ENCODE measurements at places on chromosomes 4 and X.
A peak's percentile ranks its signal among the peaks of the same experiment; 100 is the strongest.

DNA sequence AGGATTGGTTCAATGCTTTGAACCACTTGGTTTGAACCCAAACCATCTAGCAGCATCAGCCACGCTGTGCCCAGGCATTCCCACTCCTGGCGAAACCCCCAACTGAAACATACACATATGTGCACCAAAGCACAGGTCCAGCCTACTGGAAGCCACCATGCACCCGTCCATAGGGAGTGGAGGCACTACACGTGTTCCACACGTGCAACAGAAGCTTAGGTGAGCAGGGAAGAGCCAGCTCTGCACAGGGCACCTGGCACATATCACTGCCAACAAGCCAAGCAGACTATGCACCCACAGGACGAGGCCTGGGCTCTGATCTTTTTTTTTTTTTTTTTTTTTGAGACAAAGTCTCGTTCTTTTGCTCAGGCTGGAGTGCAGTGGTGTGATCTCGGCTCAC, 66.3 kb upstream of the GPR78 start:
- DNase-seq, result no peak

- no peak for DNase-seq
These were observed 85.0 kb upstream of the MYOZ2 start for GRCh38 chr4:119050527-119051090.

GRCh38 chrX:51614353-51615012, 4.2 kb downstream of the CENPVL3 start:
- peak; percentile 26 for DNase-seq

DNA sequence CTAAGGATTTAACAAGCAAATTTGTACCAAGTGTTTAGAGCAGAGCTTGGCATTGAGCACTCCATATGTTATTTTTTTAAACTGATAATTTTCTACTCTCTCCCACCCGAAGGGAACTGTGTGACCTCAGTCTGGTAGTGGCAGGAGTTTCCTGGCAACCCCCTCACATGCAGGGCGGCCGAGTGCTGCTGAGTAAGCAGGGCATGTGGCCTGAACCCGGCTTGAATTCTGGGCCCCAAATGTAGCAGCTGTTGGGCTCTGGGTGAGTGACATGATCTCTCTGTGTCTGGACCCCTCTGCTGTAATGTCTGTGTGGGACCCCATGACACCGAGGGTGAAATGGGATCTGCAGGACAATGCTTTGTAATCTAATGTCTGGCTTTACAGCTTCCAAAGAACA, 13.6 kb upstream of the C4orf50 start:
- DNase-seq, result no peak

DNA sequence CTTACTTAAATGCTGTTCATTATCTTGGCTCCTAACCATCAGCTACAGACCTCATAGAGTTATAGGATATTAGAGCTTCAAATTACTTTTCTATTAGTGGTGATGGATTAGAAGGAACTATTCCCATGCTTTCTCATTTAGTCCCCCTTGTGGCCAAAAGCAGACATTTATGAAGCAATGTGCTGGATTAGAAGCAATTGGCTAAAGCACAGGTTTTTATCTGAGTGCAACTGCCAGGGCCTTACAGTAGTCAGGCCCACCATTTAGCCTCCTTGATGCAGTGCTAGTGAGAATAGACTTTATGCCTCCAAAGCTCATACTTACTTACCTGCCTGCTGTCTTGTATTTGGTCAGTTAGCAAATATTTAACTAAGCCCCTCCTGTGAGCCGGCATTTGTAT, 93.0 kb downstream of the TSPAN7 start:
- peak; percentile 7 for DNase-seq

GRCh38 chr4:159504684-159505083, 401.8 kb downstream of the RAPGEF2 start:
- no peak for DNase-seq

GRCh38 chr4:167602157-167602556, 367.9 kb upstream of the SPOCK3 start:
- DNase-seq, result no peak

DNA sequence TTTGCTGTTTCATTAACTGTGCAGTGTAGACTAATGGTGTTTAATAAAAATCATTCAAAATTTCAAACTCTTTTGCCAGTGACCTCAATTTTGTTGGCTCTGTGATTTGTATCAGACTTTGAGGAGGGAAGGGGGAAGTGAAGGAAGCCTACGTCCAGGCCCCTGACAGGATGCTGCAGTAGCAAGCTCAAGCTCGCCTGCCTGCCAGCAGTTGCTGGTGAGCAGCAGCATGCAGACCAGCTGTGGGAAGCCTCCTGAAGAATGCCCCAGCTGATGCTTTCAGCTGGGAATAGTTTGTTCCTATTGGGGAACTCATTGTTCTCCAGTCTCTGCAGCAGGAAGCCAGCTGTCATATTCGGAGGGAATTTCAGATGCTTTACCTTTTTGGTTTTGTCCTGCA, 495.2 kb downstream of the AFF2 start:
- DNase-seq, result no peak

- no peak for DNase-seq
These were observed 124.7 kb downstream of the MGST2 start for GRCh38 chr4:139790291-139790690.

GRCh38 chr4:123298801-123299200, 97.8 kb upstream of the SPRY1 start:
- no peak for DNase-seq

- DNase-seq, result no peak
These were observed 1166.8 kb downstream of the ADGRL3 start for GRCh38 chr4:62366939-62367338.

- no peak for DNase-seq
These were observed 45.4 kb downstream of the CEP135 start for GRCh38 chr4:55993994-55994663.

- no peak for DNase-seq
These were observed 45.3 kb downstream of the MMRN1 start for GRCh38 chr4:89939994-89940393.

DNA sequence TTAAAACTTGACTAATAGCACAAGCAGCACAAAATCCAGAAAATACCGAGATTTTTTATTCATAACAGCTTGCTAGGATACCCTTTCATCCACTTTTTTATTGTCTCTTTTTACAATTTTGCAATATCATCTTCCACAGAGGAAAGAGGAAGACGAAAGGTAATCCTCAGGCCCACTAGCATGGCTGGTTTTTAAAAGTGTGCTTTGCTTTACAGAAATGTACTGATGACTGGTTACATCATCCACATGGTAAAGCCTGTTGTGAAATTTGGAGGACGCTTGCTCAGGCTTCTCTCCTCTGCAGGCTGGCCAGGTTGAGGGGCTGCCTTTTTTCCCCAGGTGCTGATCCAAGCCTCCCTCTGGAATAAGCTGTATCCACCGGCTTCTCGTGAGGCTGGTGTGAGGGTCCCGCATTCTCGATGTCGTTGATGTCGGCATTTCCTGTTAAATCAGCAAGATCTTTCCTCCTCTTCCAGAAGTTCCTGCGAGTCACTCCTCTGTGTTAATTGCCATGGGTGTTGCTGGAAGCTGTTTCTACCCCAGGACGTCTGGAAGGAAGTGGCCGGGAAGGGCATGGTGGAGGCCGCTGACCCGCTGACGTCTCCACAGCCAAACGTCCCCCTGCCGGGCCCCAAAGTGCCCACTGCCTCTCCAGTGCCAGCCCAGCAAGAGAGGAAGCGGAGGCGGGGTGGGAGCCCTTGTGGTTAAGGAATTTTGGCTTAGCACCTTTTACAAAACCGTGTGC, 5.8 kb upstream of the DGKQ start:
- DNase-seq, result no peak

DNA sequence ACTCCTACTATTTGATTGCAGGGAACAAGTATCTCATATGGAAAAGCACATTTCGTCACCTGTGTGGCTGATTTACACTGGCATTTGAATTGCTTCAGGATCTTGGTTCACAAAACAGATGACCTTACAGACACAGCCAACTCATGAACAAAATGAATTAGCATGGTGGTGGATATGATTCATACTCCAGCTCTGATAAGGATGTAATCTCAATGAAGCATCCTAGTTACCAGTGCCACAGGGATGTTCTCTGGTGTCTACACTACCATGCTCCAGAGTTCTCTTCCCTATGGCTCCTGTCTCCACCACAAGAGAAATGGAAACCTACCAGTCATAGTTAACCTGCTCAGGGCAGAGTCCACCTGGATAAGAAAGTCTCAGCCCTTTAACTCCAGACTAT, 40.7 kb downstream of the TEC start:
- DNase-seq, result no peak

GRCh38 chr4:181181331-181181730, 1061.9 kb upstream of the TENM3 start:
- DNase-seq, result no peak

DNA sequence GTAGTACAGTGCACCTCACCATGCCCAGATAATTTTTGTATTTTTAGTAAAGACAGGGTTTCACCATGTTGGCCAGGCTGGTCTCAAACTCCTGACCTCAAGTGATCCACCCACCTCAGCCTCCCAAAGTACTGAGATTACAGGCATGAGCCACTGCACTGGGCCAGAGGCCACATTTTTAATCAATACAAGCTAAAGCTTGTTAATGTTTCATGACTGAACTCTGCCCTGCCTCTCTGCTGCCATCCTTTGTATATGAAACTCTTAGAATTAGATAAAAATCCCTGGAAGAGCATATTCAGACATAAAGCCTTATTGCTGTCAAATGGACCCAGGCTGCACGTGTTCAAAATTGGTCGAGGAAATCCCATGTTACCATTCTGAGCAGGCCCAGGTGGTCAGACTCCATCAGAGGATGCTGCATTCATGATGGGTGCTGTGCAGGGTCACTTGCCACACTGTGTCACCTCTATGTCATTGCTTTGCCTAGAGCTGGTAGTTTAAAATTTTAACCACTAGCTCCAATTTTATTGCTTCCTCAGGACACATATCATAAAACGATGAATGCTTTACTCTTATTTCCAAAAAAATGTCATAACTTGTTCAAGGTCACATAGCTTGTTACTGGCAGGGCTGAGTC, 45.2 kb downstream of the LNX1 start:
- no peak for DNase-seq

- DNase-seq, result no peak
These were observed 146.1 kb downstream of the NEXMIF start for GRCh38 chrX:74779175-74779574.

DNA sequence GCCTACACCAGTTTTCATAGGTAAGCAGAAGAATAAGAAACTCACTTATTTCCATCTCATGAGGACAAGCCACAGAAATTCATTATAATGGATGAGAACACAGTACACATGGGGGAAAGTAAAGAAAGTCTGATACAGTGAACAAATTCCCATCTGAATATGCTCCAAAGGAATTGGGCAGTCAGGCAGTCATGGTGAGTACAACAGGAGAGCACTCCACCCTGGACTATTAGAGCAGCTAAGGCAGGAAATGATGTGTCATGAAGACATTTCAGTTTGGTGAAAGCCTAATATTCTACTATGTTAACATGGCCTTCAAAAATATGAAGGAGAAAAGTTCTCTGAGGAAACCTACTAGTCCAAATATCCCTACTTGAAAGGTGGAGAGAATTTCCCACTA, 92.0 kb upstream of the PRDX4 start:
- no peak for DNase-seq

DNA sequence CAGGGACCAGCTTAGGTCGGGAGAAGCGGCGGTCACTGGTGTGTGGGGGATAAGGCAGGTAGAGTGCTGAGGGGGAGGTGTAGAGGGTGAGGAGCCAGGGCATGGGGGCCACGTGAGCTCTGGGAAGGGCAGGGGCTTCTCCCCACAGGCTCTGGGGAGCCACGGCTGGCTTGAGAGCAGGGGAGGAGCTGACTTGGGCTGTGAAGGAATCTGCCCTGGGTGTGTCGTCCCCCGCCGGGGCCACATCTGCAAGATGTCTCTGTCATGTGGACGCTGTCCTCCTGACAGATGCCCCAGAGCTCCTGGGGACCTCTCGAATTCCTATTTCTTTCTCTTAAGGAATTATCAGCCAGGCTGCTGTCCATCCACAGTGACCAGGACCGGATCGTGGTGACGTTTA, 15.0 kb downstream of the SH3TC1 start:
- no peak for DNase-seq

- DNase-seq, result peak; percentile 34
These were observed 29.0 kb downstream of the REELD1 start for GRCh38 chr4:146243141-146243882.

- no peak for DNase-seq
These were observed 251.0 kb downstream of the PRDM5 start for GRCh38 chr4:120671538-120671937.

- DNase-seq, result no peak
These were observed 200.3 kb downstream of the SLIT2 start for GRCh38 chr4:20451986-20452385.

- no peak for DNase-seq
These were observed 9.5 kb downstream of the SLAIN2 start for GRCh38 chr4:48350871-48351270.

- DNase-seq, result no peak
These were observed 83.1 kb upstream of the FAT4 start for GRCh38 chr4:125231661-125232060.

DNA sequence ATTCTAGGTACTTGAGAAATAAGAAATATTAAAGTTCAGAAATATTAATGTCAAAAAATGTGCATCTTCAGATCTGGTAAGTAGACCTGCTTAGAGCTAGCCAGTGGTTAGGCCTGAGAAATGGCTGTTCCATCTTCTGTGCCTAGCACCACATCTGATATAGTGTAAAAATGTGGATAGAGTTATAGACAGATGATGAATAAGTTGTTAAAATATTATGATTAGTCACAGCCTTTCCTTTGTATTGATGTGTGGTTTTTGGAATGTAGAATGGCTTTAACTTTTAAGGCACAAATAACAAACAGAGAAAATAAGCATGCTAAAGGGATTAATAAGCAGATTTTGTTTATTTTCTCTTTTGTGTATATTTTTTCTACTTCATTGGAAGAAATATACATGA, 133.5 kb upstream of the NUDT6 start:
- DNase-seq, result no peak

GRCh38 chr4:8205749-8206611, 6.9 kb downstream of the SH3TC1 start:
- DNase-seq, result no peak

DNA sequence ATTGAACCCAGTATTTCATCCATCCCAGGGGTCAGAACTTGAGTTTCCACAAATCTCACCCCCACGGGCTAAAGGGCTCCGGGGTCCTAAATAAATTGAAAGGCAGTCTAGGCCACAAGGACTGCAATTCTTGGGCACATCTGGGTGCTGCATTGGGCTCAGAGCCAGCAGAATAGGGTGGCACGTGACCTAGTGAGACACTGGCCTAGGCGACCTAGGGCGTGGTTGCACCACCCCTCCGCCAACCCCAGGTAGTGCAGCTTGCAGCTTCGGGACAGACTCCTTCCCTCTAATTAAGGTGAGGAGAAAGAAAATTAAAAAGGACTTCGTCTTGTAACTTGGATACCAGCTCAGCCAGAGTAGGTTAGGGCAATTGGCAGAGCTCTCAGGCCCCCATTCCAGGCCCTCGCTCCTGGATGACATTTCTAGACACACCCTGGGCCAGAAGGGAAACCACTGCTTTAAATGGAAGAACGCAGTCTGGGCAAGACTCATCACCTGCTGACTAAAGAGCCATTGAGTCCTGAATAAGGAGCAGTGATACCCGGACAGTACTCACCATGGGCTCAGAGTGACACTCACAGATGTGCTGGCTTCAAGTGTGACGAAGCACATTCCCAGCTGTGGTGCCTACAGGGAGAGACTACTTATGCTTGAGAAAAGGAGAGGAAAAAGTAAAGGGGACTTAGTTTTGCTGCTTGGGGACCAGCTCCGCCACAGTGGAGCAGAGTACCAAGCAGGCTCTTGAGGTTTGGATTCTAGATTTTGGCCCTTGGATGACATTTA, 735.4 kb downstream of the FSTL5 start:
- no peak for DNase-seq

Data from CD4-positive, alpha-beta T cell treated with Interleukin-17A for 1 hour (primary cell).